ENCODE measurements at places on chromosomes 6 and 20.

DNA sequence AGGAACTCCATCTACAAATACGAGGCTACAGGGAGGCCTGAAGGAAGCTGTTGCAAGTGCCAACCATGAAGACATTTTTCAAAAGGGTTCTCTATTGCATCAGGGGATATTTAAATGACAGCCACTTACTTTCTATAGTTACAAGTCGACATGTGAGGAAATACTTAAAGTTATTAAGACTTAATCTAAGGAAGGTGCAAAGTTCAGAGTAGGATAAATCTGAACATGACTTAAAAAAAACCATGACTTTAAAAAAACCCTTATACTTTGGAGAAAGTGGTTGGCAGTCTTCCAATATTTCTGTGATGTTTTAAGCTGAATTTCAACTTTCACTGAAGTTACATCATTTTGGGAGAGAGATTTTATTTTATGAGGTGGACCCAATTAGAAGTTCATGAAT is 56.3 kb upstream of the EMILIN3 start:
- DNase-seq, result no peak

DNA sequence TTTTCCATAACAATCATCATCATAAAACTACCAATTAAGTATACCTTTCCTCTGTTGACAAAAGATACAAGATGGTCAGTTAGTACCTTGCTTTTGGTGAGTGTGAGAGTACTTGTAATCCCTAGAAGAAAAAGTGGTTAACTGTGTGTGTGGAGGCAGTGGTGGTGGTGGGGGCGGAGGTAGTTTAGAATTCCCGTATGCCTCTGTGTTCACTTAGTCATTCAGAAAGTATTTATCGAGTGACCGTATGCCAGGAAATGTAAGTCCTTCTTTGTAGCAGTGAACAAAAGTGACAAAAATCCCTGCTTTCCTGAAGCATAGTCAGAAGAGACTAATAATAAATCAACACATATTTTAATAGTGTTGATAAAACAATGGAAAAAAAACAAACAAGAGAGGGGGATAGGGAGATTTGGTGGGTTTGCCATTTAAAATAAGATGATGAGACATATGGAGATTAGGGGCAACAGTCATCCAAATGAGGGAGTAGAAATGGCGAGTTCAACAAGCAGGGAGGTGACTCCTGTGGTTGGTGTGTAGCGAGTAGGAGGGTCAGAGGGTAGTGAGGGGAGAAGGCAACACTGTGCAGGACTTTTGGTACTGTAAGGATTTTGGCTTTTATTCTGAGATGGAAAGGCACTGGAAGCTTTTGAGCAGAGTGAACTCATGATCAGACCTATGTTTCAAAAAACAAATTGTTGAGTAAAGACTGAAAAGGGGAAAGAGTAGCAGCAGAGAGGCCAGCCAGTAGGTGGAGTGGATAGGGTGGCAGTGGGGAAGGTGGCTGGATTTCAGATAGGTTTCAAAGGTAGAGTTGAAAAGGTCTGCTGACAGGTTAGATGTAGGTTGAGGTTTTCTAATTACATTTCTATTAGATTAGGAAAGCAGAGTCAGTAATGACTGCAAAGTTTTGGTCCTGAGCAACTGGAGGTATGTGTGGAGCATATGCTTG is 40.3 kb upstream of the SIM1 start:
- DNase-seq, result no peak

DNA sequence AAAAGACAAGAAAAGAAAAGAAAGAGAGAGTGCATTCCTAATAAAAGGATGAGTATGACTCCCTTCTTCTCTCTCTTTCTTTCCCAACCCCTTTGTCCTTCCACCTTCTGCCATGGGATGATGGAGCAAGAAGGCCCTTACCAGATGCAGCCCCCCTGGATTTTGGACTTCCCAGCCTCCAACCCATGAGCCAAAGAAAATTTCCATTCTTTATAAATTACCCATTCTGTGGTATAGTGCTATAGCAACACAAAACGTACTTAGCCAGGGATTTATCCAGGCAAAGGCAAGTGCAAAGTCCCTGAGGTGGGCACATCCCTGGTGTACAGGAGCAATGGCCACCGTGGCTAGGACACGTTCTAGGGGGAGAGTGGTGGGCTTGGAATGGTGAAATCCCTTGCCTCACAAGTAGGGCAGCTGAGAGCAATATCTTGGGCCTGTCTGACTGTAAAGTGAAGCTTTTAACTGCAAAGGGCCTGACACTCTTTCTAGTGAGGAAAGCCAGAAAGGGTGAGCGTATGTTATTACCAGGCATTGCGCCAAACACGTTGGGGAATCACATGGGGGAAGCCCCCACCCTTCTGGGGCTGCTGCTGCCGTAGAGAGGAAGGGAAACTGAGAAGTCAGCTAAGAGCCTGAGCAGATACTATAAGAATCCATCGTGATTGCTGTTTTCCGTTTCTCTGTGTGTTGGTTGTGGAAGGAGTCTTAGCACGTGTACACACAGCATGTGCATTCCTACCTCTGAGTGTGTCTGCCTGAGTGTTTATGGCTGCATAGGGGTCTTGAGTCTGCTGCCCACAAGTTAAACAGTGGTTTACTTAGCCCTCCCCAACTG is 50.7 kb upstream of the SIRPA start:
- DNase-seq, result no peak

DNA sequence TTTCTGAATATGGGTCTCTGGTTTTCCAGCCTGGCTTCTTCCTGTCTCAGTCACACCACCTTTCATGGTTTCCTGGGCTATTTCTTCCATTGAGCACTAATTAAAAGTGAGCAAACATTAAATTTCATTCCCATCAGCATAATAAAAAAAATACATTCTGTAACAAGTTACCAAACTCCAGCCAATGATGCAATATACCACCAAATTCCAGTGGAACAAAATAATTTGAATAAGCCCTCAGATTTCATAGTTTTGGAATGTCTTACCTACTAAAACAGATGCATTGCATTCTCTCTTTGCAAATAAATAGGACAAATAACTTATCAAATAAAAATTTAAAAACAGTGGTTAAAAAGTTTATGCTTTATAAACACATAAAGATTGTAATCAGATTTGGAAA is 97.8 kb upstream of the PRDM1 start:
- DNase-seq, result no peak

- no peak for DNase-seq
These were observed 73.5 kb downstream of the BFSP1 start for GRCh38 chr20:17457588-17458190.

GRCh38 chr20:25126204-25127029 is 44.5 kb upstream of the VSX1 start:
- no peak for DNase-seq

DNA sequence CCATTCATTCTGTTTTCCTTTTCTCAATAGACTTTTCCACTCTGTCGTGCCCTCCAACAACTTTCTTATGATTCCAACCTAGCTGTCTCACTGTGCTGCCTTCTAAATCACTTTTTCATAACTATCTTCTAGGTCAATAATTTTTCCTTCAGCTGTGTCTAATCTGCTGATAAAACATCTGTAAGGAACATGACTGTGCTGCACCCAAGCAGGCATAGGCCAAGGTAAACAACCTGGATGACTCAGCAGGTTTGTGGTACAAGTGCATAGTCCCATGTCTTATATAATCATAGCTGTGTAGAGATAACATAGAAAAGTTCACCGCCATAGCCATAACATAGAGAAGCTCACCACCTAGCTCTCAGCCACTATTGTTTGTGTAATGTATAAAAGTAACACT is 332.3 kb downstream of the PLCB1 start:
- no peak for DNase-seq
